ENCODE measurements at places on chromosomes 3 and 15.

GRCh38 chr15:60854858-60855564, 374.1 kb downstream of the RORA start:
- DNase-seq: no peak

DNA sequence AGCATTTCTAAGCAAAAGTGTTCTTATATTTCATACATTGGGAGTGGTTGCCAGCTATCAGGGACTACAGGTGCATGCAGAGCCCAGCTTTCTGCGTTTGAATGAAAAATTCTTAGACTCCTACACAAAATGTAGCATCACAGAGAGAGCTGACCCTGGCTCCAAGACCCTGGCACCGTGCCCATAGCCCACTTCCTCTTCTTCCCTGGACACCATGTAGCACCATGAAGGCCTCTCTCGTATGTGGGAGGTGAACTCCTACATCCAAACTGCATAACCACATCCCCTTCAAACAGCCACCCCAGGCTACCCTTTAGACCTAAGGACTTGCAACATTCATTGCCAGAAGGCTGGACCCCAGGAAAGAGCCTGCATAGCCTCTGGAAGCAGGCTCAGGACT, 35.8 kb upstream of the ATOSA start:
- no peak for DNase-seq

GRCh38 chr3:122395582-122395981, 11.6 kb downstream of the FAM162A start:
- no peak for DNase-seq

GRCh38 chr3:123075359-123075758, 8.5 kb downstream of the PDIA5 start:
- DNase-seq: no peak

- no peak for DNase-seq
Observed at GRCh38 chr15:89329329-89330084, 5.1 kb downstream of the POLG start.

DNA sequence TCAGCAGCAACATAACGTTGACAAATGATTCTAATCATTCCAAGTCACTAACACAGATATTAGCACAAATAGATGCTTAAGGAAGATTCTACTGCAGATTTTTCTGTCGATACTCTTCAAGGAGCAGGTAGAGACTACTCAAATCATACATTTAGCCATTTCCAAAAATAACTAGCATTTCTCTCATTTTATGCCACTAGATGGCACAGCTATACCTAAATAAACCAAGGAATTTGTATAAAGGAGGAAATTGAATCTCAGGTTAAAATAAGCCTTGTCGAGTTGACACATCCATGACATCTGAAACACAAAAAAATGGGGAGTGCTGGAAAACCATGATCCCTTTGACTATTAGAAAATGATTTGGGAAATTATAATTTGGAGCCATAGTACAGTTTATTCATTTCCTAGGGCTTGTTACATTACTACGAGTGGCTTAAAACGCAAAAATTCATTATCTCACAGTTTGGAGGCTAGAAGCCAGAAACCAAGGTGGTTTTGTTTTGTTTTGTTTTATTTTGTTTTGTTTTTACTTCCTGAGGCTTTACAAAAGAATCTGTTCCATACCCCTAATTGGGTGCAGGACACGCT, 59.5 kb upstream of the STRIT1 start:
- no peak for DNase-seq

DNA sequence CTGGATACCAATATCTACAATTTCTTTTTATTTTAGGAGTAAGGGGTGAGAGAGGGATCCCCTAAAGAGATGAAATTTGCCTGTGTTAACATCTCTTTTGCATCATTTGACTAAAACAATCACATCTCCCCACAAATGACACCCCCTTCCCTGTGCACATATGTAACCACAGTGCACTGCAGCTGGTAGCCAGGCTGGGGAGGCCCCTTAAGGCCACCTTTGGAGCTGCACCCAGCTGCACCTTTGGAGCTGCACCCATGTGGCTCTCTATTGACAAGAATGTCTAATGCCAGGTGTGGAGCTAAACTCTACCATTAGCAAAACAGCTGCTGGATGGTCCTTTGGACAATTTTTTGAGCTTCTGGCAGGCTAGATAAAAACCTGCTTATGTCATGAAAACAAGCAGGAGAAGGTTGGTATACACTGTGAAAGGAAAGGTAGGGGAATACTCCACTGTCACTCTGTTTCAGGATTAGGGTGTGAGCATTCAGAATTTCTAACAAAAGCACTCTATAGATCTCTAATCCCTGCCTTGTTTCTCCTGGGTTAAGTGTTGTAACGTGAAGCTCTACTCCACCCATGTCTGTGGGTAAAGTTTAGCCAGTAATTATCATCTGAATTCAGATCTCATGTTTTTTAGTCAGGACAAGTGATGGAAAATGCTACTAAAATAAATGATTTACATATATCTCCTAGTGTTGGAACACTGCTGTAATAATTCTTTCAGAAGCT, 52.1 kb downstream of the TFG start:
- no peak for DNase-seq

DNA sequence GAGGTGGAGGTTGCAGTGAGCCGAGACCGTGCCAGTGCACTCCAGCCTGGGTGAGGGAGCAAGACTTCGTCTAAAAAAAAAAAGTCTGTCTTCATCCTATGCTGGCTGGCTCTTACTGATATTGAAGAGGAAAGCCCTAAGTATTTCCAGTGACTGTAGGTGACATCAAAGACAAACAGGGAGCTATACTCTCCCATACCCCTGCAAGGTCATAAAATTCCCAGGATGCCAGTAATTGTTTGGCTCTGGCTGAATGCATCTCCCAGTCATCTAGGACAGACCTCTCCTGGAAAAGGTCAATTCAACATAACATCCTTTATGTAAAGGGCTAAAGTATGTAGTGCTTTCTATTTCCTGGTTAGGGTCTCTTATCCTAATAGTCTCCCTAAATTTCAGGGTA, 8.0 kb downstream of the ZBBX start:
- no peak for DNase-seq

DNA sequence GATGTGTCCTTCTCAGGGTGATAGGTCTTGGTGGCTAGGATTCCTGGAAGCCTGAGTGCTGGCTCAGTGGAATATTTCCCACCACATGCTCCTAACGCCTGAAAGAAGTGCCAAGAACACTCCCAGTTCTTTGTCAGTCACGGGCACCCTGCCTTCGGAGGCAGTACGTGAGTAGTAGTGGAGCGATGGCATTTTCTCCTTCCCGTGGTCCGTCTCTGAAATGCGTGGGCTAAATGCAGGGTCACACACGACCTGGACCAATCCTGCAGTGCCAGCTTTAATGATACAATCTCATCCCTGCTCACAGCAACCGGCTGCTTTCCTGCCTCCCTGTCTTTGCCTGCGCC, 14.5 kb downstream of the H1-8 start:
- peak; percentile 52 for DNase-seq

- DNase-seq: no peak
Observed at GRCh38 chr15:59268168-59268851, 61.7 kb downstream of the LDHAL6B start.

- no peak for DNase-seq
Observed at GRCh38 chr15:72166716-72167417, 30.7 kb downstream of the GRAMD2A start.

GRCh38 chr15:79160211-79160610, 69.6 kb upstream of the RASGRF1 start:
- DNase-seq: peak; percentile 7

DNA sequence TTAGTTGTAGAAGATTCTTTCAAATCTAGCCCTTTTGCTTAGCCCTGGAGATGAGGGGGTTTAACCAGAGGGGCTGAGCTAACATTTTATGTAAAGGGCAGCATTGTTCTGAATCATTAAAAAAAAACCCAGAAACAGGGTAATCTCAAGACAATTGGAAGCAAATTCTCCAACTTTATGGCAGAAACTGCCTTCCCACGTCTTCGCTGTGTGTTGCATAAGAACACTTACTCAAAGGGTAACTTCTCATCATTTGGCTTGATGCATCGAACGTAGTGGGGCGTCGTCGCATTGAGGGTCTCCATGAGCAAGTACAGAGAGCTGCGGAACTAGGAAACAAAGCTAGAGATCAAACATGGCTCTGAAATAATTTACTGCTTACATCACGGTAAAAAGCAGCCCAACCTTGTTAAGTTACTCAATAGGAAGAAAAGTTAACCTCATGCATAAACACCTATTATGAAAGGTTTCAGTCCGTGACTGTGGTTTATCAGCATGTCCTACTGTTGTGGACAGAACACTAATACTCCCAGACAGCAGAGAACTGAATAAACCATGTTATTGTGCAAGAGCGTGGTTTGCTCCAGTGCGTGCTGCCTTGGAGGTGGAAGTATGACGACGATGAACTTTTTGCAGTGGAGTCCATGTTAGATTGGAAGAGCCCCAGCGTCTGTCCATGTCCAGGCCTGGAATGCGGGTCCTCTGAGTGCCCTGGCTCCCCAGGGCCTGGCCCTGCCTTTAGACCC, 48.7 kb downstream of the MYO5C start:
- DNase-seq: no peak

GRCh38 chr15:98951493-98952320, 55.9 kb downstream of the PGPEP1L start:
- no peak for DNase-seq

DNA sequence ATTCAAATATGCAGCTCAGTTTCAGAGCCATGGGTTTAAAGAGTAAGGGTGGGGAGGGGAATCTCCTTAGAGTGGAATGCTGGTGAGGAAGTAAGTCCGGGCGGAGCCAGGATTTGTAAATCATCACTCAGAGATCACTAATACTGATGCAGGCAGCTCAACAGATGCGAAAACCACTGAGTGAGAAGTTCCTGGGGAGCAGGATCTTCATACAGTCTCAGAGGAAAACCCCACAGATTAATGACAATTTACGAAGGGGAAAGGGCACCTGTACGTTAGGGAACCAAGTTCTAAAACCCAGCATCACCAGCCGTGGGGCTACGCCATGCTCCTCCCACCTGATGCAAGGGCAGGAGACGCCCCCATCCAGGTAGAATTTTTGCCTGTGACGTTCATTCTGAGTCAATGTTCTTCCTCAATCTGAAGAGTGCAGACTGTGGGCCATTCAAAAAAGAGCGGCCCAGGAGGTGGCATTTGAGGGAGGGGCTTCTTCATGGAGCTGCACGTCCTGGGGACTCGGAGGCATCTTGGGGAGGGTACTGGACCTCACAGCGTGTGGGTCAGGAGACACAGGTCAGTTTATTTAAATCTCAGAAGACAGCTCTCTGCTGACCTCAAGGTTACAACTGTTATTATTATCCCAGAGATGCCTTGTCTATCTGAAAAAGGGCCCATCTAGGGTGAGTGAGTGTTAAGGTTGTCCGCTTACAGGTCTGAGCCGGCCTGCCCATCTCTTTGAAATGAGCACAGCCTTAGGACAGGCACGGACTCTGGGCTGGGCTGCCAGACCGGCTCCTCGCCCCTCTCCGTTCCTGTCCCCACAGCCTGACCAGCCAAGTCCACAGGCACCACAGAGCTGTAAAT, 228.0 kb downstream of the XXYLT1 start:
- no peak for DNase-seq

GRCh38 chr3:169280010-169280585, 383.4 kb downstream of the MECOM start:
- DNase-seq: no peak

DNA sequence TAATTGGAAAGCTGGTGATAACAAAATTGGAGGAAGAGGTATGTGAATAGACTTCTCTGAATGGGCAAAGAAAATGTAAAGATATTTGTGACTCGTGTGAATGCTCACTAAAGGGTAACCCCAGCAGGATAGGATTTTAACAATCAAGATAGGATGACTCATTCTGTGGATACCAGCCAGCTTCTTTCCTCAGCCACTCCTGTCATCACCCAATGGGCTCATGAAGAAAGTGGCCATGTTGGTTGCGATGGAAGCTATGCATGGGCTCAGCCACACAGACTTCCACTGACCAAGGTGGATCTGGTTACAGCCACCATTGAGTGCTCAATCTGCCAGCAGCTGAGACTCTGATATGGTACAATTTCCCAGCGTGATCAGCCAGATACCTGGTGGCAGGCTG, 40.9 kb downstream of the STRIT1 start:
- DNase-seq: no peak

- DNase-seq: no peak
Observed at GRCh38 chr3:152196782-152197181, 71.9 kb upstream of the MBNL1 start.

GRCh38 chr15:94561036-94561689, 329.8 kb downstream of the MCTP2 start:
- no peak for DNase-seq

DNA sequence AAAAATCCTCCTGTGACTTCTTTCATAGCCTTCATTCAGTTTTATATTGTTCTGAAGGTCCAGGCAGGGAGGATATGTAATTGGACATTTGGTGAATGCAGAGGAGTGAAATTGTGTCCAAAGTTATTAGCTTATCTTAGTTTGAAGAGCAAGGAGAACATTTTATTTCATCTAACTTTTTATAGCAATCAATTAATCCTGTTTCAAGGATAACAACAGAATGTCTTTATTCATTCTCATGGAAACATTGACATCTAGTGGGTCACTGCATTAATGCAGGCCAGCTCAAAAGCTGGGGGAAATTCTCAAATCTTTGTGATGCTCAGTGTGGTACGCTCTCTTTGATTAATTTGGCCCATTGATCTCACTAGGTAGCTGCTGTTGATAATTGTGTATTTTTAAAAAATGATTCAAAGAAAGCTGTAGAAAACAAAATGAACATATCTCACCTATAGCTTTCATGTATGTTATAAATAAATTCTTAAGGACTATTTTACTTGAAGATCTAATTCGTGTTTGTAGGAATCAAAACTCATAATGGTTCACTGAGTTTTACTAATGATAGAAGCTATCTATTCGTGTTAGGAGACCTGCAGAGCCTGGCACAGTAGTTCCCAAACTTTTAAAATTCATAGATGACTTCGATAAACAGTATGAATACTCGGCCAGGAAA, 150.8 kb upstream of the KCNMB2 start:
- DNase-seq: no peak

DNA sequence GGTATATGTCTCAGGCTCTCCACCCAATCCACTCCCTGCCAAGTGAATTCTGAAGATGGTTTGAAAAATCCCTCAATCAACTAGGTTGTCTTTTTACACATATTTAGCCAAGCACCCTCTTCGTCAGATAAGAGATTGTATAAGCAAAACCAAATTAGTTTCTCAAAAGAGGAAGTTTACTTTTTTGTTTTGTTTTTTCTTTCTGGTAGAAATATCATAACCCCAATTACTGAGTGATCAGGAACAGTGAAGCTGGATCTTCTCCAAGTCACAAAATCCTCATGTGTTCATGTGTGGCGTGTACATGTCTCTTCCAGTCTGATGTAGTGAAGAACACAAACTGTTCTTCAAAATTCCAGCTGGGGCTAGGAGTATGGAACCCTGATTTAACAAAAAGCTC, 180.6 kb downstream of the FOXP1 start:
- no peak for DNase-seq

DNA sequence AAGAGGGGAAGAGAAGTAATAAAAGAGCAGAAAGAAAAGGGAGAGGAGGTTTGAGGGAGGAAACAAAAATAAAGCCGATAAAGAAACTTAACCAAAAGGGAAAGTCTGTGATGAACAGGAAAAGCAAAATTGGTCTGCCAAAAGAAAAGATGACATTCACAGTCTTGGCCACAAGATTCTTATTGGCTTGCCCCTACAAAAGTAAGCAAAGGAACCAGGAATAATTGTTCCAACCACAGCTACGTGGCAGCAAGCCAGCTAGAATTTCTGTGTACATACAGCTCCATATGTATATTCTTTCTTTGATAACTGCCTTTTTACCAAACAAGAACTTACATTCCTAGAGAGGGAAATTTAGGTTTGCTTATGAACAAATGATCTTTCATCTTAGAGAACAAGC, 79.6 kb downstream of the MLH1 start:
- DNase-seq: peak; percentile 31
